ENCODE measurements at places on chromosomes 1 and 21.

DNA sequence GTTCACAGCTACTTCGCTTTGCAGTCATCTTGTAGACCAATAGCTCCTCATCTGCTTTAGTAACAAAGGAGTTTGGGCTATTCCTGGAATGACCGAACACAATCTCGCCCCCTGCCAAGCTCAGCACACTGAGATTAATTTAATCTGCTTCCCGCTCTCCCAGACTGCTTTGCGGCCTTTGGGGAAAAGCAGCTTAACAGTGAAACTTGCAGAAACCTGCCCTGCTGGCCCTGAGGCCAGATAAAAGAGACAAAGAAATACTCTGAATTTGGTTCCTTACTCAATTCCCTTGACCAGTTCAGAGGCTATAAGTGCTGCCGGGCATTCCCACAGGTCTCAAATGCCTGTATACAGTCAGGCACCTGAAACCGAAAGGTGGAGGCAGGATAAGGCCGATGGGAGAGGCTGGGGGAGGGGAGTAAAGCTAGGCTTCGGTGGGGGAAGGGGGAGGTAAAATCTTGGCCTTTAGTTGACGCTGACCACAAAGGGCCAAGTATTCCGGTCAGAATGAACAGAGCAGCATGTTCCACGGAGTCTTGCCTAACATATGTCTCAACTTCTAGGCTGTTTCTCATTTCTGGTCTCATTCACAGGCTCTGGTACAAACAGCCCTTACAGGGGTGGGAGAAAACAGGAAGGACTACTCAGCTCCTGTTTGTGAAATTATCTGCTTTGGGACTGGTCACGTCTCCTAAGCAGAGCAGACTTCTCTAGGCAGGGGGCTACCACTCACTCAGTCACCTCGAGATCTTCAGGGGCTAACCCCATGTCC is 17.7 kb upstream of the A3GALT2 start:
- no peak for DNase-seq

GRCh38 chr1:32242341-32242851 is 4.6 kb upstream of the FAM167B start:
- DNase-seq: no peak

DNA sequence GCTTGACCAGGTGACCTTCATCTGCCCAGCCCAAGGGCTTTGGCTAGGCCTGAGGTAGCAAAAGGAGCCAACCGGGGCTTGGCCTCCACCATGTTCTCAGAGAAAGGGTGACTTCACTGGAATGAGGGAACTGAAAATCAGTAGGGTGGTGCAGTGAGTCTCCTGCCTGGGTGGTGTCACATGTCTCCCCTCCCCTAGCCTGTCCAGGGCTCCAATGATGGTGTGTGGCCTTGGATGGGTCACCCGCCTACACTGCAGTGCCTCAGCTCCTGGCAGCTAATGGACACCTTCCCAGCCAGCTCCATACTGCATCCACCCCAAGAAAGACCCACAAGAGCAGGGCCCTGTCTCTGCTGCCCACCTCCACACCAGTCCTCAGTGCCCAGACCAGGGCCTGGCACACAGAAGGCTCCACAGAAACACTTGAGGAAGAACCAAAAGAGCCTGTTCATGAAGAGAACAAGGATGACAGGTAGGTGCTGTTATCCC is 678.7 kb downstream of the MATN1 start:
- DNase-seq: no peak

- no peak for DNase-seq
These were observed 6.9 kb upstream of the PRSS38 start for GRCh38 chr1:227808566-227808965.

GRCh38 chr1:227945891-227946623 is 1.7 kb downstream of the WNT9A start:
- no peak for DNase-seq

DNA sequence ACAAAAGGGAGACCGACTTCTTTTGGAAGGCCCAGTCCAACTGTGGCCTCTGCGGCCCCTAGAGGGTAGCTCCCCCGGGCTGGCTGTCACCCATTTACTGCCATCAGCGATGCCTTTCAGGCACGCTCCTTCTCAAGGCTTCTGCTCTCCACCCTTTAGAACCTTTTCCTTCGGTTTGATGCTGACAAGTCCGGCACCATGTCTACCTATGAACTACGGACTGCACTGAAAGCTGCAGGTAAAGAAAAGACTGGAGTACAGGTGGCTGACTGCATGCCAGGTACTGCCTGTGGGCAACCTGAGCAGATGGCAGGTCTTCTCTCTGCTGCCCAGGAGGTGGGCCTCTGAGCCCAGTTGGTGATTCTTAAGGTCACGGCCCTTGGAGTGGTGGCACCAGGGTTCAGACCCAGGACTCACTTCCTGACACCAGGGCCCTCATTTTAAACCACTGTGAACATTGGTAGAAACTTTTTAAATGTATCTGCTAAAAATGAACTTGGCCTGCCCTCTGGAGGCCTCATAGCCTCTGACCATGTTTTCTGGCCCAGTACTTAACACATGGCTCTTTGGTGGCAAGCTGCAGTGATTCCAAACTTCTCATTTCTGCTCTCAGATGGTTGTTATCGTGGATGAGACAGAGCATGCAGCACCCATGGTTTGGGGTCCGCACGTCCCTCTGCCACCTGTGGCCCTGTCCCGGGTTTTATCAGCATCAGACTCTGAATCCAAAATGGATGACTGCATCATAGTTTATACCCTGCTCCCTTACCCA is 45.7 kb downstream of the CAPN9 start:
- no peak for DNase-seq

GRCh38 chr1:213385806-213386324 is 334.8 kb downstream of the RPS6KC1 start:
- DNase-seq: no peak

DNA sequence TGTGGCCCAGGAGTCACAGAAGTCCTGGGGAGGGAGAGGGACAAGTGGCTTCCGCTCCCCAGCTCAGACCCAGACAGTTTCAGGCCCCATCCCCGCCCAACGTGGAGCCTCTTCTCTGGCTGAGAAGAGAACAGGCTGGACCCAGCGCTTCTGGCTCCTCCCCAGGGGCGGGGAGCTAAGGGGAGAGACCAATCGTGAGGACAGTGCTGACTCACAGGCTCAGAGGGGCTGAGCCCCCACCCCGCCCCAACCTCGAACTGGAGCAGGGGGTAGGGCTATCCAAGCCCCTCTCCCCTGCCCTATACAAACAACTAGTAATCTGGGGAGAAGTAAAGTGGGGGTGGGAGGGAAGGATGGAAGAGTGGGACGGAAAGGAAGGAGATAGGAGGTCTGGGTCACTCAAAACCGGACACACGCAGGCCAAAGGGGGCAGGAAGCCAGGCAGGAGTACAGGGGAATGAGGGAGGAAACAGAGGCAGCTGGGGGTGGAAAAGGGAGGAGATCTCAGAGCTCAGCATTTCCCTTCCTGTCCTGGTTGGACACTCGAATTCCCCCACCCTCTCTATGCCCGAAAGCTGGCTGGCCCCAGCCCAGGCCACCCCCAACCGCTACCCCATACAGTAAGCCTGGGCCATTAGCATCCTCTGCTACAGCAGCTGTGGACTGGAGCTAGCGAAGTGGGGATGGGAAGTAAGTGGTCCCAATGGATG is at the start of gene SHC1:
Gene SHC1, minus strand, starts transcription at position 117 of the 710 bp plus-strand sequence. CDS start 221 bp downstream, outside the sequence.
- DNase-seq: peak; percentile 68

DNA sequence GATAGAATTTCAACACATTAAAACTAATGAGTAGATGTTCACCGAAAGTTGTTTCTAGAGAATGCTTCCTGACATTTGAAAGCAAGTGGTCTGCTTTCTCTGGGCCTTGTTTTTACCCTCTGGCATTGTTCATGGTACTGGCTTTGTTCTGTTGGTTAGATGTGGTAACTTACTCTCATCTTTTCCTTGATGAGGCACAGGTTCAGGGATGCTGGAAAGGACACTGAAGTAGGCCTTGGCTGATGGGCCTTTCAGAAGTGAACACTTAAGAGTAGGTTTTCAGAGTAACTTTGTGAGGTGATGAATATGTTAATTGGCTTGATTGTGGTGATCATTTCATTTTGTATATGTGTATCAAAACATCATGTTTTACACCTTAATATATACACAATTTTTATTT is 55.8 kb downstream of the DYRK1A start:
- no peak for DNase-seq

DNA sequence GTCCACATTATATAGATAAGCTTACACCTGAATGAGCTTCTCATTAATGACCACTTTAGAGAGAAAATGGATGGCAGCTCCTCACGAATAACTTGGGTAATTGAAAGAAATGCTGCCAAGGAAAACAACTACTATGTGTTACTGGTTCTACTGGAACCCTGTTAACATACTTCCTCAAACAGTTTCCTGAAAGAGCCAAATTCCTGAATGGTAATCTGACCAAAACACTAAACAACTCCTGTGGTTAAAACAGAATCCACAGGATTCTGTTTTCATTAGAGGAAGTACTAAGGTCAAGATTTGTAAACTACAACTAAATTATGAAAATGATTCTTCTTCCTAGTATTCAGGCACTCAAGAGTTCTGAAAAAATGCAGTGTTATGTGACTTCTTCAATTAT is 107.2 kb downstream of the DNM3 start:
- no peak for DNase-seq

- no peak for DNase-seq
These were observed 13.8 kb upstream of the SEC16B start for GRCh38 chr1:177983482-177984135.

DNA sequence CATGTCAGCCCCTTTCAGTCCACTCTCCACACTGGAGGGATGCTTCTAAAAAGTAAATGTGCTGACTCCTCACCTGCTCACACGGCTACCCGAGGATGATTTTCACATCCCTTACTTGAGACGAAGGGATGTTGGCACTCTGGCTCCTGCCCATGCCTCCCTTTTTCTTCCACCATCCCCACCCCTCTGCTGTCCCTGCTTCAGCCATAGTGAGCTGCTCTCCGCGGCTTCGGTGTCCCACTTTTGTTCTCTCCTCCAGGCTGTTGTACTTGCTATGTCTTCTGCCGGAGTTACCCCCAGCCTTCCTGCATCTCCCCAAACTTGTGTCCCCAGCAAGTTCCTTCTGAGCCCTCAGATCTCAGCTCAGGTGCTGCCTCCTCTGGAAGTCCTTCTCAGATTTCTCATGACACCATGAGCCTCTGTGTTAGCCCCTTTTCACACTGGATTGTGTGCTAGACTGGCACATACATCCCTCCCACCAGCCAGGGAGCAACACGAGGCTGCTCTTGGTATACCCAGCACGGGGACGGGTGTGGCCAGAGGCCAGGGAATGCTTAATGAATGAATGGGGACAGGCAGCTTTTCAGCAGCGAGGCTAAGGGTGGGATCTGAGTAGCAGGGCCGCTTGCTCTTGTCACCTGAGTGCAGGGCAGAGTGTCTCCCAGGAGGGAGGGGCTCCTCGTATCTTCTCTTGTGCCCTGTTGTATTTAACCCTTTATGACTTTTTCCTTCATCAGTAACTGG is 1.3 kb downstream of the ACOT11 start:
- no peak for DNase-seq

- DNase-seq: no peak
These were observed 96.9 kb upstream of the SGIP1 start for GRCh38 chr1:66437136-66437401.

DNA sequence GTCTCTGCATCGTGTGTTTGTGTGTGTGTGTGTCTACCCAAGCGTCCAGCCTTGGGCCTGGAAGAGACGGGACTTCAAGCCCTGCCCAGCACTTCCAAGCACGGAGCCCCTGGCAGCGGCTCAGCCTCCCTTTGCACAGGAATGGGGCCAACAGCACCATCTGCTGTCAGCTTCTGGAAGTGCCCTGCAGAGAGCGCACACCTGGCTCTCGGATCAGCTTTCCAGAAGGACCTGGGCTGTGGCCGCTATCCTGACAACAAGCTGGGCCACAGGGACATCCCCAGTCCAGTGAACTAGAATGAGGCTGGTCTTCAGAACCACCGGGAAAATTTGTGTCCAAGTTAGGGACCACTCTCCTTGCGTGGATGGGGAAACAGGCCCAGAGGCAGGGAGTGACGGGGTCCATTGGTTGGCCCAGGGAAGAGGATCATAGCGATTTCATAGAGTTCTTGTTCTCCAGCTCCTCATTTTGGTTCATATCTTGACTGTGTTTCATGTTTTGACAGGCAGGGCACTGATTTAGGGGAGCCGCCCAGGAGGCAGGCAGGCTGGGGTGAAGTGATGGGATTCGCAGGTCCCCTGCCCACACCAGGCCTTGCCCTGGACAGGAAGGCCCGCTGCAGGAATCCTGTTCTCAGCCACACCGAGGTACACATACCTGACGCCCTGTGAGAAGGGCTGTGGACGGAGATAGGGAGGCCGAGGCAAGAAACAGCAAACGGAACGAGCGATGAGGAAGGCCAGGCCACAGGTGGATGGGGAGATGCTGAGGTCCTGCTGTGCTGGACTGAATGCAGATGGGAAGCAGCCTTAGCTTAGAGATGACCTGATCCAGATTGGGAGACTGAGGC is 38.4 kb downstream of the TAS1R2 start:
- DNase-seq: peak; percentile 79

DNA sequence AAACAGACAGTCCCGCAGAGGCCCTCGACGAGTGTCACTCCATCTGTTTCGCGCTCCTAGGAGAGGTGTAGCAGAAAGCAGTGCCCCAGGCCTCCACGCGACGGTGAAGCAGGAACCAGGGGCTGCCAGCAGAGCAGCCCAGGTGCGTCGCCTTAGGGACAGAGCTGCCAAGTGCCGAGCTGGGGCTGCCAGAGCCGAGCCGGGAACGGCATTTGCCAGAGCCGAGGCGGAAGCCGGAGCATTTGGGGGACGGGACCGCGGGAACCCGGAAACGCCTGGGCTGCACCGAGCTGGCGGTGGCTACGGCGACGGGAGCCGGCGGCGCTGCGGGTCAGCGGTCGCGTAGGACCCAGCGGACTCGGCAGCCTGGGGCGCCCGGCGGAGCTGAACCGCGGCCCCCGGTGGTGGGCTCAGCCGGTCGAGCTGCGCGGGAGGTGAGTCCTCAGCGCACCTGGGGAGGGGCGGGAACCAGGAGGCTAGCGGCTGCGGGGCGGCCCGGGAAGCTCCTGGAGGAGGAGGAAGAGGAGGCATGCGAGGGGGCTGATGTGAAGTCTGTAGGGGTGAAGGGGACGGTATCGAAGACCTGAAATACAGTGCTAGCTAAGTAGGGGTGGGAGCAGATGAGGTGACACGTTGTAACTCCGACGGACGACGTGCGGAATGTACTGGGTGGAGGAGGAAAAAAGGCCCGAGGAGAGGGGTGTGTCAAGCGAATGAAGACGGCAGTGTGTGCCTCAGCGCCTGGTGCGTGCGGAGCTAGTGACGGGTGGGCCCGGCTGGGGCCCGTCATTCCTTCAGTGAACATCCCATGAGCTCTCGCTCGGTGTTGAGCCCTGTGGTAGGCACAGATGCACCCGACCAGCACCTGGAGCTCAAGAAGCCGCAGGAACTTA is at the start of gene SLC35A3:
Gene SLC35A3, plus strand, starts transcription at position 268 of the 893 bp plus-strand sequence. CDS start 23,559 bp downstream, outside the sequence.
- peak; percentile 88 for DNase-seq

GRCh38 chr1:20634594-20635084 is 1.4 kb downstream of the PINK1 start:
- peak; percentile 9 for DNase-seq

DNA sequence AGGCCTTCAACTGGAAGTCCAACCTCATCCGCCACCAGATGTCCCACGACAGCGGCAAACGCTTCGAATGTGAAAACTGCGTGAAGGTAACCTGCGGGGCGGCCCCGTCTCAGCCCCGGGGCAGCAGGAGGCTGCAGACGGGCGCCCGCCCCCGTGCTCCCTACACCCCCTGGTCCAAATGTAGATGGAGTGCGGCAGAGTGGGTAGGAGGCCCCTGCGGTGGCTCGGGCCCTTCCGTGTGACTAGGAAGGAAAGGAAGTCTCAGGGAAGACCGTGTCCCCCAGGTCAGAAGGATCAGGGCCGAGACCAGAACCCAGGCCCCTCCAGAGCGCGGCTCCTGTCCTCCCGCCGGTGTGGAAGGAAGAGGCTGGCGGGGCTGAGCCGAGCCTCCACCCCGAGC is 49.7 kb upstream of the ARHGEF16 start:
- no peak for DNase-seq

GRCh38 chr1:152968248-152968647 is 2.2 kb upstream of the SPRR4 start:
- DNase-seq: no peak

- no peak for DNase-seq
These were observed 239.1 kb upstream of the SGIP1 start for GRCh38 chr1:66294707-66295370.

Measured in activated CD4-positive, alpha-beta T cell treated with anti-CD3 and anti-CD28 coated beads, Interleukin-2, amount 50 U/mL, for 48 hours (primary cell).